ENCODE measurements at places on chromosomes 13 and 19.

DNA sequence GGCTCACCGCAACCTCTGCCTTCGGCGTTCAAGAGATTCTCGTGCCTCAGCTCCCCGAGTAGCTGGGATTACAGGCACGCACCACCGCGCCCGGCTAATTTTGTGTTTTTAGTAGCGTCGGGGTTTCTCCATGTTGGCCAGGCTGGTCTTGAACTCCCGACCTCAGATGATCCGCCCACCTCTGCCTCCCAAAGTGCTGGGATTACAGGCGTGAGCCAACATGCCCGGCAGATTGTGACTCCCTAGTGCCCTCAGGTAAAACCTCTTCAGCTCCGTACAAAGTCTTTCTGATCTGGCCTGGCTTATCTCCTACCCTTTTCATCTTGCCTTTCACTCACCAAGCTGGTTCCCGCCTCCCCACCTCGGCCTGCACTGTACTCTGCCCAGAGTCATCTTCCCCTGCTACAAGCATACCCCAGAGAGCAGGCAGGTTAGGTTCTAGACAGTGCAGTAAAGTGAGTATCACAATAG, 15.0 kb downstream of the BICRA start:
- no peak for DNase-seq

GRCh38 chr19:44557933-44558332, 28.5 kb upstream of the CEACAM20 start:
- DNase-seq: no peak

DNA sequence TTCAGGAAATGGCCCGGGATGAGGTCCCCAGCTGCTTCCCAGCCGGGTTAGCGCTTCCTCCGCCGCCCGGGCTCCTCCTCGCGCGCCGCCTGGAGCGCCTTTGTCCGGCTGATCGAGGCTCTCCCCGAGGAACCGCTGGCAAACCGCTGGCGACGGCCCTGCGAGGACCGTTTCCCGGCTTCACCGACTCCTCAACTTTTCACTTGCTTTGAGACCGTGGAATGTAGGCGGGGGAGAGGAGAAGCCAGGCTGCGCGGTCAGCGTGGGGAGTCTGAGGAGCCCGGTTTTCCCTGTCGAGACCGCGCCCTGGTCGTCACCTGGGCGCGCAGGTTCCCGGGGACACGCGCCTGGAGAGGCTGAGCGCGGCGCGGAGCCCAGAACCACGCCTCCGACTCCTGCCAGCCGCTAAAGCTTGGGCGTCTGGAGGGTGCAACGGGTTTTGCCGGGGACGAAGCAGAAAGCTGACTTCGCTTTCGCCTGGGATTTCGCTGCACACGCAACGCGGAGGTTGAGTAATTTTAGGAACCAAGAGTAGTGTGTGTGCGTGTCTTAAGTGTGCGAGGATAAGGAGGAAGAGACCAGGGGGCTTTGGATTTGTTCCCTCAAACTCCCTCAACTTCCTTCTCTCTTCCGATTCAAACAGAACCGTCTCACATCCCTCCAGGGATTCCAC, 7.3 kb upstream of the DGKH start:
- peak; percentile 68 for DNase-seq

- no peak for DNase-seq
Observed at GRCh38 chr13:109883181-109884180, 97.1 kb upstream of the IRS2 start.

- DNase-seq: no peak
Observed at GRCh38 chr13:72144636-72145035, 277.6 kb upstream of the DACH1 start.

DNA sequence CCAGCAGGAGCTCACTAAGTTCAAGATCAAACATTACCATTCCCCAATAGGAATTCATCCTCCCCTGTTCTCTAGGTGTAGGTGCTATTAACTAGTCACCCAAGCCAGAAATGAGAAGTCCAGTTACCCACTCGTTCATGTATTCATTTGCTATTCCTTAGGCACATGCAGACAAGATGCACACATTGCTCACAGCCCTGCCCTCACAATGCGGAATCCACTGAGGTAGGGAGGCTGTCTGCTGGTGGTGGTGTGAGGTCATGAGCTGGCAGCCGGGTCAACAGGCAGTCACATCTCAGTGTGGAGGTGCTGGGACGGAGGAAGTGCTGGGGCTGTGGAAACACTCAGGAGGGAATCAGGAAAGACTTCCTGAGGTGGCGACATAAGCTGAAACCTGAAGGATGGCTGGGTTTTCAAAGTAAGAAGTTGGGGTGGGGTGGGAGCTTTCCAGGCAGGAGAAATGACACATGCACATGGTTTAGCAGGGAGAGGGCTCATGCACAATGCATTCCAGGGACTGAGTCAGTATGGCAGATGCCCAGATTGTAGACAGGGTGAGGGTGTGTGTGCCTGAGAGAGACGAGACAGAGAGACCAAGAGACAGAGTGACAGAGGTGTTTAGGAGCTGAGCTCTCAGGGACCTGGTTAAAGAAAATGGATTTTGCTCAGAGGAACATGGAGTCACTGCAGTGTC, 117.6 kb downstream of the USP12 start:
- DNase-seq: no peak
